ENCODE measurements at places on chromosomes 2 and 18. TPM values are rescaled to one million over a fixed set of nuclear protein-coding genes. Genes with fewer than 3 reads are reported as not detected.

DNA sequence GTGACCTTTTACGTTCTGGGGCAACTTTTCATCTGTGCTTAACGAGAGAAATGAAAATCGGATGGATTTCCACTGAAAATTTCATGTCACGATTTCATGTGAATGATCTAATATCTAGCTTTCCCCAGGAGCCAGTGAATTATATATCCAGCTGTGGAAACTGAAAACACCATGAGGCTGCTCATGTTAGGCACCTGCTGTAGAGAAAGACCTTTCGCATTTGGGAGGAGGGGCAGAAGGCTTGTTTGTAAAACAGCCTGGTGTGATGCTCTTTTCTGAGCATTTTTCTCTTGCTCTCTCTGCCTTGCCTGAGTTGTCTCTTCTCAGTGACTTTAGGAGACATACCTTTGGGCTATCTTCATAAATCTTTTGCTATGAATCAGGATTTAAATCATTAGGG, 84.6 kb upstream of the CYP1B1 start:
- peaks cover 2% of the 10 kb centered on the region for H3K36me3 ChIP-seq
- no peaks in the 10 kb centered on the region for H3K4me1 ChIP-seq
- H3K27me3 ChIP-seq = peaks cover 88% of the 10 kb centered on the region
- H3K27ac ChIP-seq = no peak overlapping the region
- DNase-seq = no peak

DNA sequence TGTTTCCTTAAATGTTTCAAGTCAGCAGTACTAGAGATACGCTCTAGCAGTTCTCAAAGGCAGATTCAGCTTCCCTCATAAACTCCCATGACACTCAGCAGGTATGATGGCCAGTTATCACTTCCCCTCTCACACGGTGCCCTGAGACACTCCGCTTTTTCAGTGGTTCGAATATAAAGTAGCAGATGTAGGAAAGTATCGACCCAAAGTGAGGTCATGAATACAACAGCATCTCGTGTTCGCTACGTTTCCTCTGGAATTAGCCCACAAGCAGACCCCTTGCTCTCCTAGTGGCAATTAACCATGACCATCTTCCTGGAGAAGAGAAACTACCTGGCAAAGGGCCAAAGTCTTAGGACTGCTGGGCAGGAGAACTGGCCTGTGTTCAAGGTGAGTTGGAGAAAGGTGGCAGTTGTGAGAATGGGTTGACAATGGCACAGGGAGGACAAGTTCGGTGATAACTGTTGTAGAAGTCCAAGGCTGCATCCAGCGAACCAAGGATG, 9.3 kb upstream of the AGBL5 start:
- H3K4me3 ChIP-seq = no peak overlapping the region
- DNase-seq = no peak

GRCh38 chr2:152227969-152228592, 52.5 kb upstream of the STAM2 start:
- no peak for DNase-seq
- no peaks in the 10 kb centered on the region for H3K27me3 ChIP-seq
- H3K4me3 ChIP-seq = no peak overlapping the region
- no peaks in the 10 kb centered on the region for H3K4me1 ChIP-seq
- no peaks in the 10 kb centered on the region for H3K36me3 ChIP-seq

GRCh38 chr2:237280229-237280628, 133.7 kb downstream of the COL6A3 start:
- H3K36me3 ChIP-seq = no peaks in the 10 kb centered on the region
- peaks cover 47% of the 10 kb centered on the region for H3K27me3 ChIP-seq
- no peak overlapping the region for H3K4me3 ChIP-seq
- no peak overlapping the region for H3K27ac ChIP-seq
- DNase-seq = no peak

- H3K4me1 ChIP-seq = peaks cover 5% of the 10 kb centered on the region
- no peaks in the 10 kb centered on the region for H3K36me3 ChIP-seq
- no peak for DNase-seq
- H3K27ac ChIP-seq = no peak within 1 kb of the TSS
Measured at GRCh38 chr2:241558532-241559322, at the start of gene BOK. BOK (plus strand) TSS chr2:241558745; CDS start chr2:241559484, 739 bp downstream.

- no peaks in the 10 kb centered on the region for H3K27me3 ChIP-seq
- H3K27ac ChIP-seq = no peak overlapping the region
- DNase-seq = no peak
- H3K36me3 ChIP-seq = peaks cover 4% of the 10 kb centered on the region
- peaks cover 13% of the 10 kb centered on the region for H3K4me1 ChIP-seq
Measured at GRCh38 chr18:54278615-54279014, 9.3 kb downstream of the POLI start.

- no peaks in the 10 kb centered on the region for H3K4me1 ChIP-seq
- peaks cover 2% of the 10 kb centered on the region for H3K36me3 ChIP-seq
- H3K27ac ChIP-seq = no peak overlapping the region
- DNase-seq = no peak
- peaks cover 38% of the 10 kb centered on the region for H3K27me3 ChIP-seq
- no peak overlapping the region for H3K4me3 ChIP-seq
Measured at GRCh38 chr2:39504790-39505335, 67.8 kb upstream of the MAP4K3 start.

DNA sequence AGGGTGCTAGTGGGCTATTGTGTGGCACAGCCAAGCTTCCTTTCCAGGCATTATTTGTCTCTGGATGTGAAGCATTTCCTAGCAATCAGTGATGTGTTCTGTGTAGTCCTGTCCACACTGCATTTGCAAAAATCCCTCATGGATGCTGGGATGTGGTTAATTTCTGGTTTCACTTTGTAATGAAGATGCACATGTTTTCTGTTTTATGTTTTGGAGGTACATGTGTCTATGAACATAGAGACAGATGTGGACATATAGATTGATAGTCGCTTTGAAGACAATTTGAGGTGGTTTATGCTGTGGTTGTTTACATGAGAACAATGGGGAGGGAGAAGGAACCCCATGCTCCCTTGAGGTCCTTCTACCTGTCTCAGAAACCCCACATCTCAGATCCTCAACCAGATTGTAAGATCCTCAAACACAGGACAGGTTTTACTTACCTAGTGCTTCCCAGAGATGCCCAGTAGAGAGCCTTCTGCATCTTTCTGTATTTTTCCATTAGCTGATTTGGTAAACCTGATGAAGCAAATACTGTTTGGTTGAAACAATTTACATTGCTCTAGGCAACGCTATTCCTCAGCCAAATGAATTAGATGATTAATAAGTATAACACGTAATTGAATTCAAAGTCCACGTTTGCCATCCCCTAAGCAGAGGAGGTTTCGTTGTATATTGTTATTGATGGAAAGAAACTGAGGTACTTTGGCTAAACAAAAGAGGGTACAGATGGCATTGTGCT, 204.4 kb downstream of the SPP2 start:
- H3K4me3 ChIP-seq = no peak overlapping the region
- no peak for DNase-seq
- H3K36me3 ChIP-seq = no peaks in the 10 kb centered on the region
- H3K4me1 ChIP-seq = peaks cover 10% of the 10 kb centered on the region
- H3K27me3 ChIP-seq = peaks cover 7% of the 10 kb centered on the region
- H3K27ac ChIP-seq = no peak overlapping the region

DNA sequence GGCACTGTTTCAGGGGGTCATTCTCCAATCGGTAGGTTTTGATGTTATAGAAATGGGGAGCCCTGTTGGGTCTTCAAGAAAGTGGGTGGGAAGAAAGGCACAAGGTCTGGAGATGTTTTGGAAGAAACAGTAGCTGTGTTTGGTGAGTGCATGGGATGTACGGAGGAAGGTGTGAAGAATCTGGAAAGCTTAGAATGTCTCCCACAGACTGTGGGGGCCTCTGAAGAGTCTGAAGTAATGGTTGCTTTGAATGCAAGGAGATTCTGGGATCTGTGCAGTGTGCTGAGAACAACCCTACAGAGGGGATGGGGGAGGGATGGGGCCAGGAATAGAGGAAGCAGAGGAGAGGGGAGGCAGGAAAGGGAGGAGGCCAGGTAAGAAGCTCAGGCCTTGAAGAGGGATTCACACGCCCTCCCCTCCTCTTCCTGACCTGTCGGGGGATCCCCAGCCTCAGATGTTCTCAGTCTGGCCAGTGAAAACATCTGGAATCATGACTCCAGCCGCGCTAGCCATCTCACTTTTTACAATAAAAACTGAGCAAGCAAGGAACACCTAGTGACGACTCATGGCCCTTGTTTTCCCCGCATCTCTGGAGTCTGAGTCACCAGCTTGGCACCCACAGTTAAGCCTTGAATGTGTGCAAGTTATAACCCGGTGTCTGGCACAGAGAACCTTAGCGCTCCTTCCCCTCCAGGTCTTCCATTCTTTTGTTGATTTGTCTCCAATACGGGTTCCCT, 74.2 kb downstream of the SH3BP4 start:
- H3K27me3 ChIP-seq = peaks cover 36% of the 10 kb centered on the region
- no peak overlapping the region for H3K4me3 ChIP-seq
- DNase-seq = no peak
- peaks cover 3% of the 10 kb centered on the region for H3K36me3 ChIP-seq

DNA sequence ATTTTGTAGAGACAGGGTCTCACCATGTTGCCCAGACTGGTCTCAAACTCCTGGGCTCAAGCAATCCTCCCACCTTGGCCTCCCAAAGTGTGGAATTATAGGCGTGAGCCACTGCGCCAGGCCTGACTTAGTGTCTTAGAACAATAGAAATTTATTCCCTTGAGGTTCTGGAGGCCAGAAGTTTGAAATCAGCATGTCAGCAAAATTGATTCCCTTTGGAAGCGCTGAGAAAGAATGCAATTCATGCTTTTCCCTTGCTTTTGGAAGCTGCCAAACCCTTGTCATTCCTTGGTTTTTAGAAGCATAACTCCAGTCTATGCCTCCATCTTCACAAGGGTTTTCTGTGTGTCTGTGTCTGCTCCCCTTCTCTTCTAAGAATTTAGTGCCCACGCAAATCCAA, 20.7 kb downstream of the ST8SIA3 start:
- peaks cover 12% of the 10 kb centered on the region for H3K27me3 ChIP-seq
- DNase-seq = no peak

- H3K27ac ChIP-seq = no peak overlapping the region
- no peaks in the 10 kb centered on the region for H3K27me3 ChIP-seq
- no peak for DNase-seq
- no peak overlapping the region for H3K4me3 ChIP-seq
Measured at GRCh38 chr2:126722546-126722945, 66.6 kb downstream of the GYPC start.

GRCh38 chr18:27614951-27615844, 430.1 kb upstream of the CHST9 start:
- DNase-seq = no peak
- H3K27me3 ChIP-seq = no peaks in the 10 kb centered on the region
- no peaks in the 10 kb centered on the region for H3K36me3 ChIP-seq
- H3K27ac ChIP-seq = no peak overlapping the region
- no peak overlapping the region for H3K4me3 ChIP-seq
- no peaks in the 10 kb centered on the region for H3K4me1 ChIP-seq

The RGPD3 gene
- 0.37 TPM for total RNA-seq

The FKBP7 gene
- total RNA-seq = not detected

The CNRIP1 gene
- not detected for total RNA-seq

The DSG1 gene
- total RNA-seq = not detected

Data from T-helper 17 cell (primary cell).